Activated naive CD4-positive, alpha-beta T cell treated with anti-CD3 and anti-CD28 coated beads, Interleukin-2, amount 50 U/mL, for 16 hours (primary cell): ENCODE measurements at places on chromosomes 12 and 14.

DNA sequence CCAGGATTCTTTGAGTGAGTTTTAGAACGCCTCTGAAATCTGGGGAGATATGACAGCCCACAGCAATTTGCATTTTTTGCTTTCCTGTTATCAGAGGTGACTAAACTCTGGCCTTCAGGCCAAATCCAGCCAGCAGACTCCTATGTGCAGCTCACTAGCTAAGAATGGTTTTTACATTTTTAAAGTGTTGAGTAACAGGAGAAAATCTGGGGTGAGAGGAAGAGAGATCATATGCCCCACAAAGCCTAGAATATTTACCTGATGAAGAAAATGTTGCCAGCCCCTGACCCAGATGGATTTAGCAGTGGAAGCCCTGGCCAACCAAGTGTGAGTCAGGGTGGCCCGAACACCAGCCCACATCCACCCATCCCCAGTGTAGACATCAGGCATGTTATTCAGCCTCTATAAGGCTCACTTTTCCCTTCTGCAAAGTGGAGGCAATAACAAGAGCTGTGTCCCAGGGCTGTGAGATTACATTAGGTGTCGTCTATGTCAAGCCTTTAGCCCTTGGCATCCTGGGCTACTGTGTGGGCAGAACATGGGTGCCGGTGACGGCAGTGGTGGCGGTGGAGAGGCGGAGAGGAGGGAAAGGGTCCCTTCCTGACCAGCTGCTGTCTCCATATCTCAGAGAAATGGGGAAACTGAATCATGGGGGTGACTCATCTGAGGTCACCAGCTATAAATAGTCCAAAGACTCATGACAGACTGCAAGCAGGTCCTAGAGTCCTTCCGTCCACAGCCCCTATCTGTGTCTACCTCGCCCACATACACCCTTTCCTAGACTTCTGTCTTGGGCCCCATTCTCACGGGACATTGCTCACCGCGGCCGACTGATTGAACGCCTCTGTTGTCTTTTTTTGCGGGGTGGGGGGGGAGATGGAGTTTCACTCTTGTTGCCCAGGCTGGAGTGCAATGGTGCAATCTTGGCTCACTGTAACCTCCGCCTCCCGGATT lies 32.6 kb upstream of the CD9 start:
- DNase-seq: peak; percentile 37

- DNase-seq: no peak
These were observed 239.8 kb downstream of the KTN1 start for GRCh38 chr14:55819610-55820304.

DNA sequence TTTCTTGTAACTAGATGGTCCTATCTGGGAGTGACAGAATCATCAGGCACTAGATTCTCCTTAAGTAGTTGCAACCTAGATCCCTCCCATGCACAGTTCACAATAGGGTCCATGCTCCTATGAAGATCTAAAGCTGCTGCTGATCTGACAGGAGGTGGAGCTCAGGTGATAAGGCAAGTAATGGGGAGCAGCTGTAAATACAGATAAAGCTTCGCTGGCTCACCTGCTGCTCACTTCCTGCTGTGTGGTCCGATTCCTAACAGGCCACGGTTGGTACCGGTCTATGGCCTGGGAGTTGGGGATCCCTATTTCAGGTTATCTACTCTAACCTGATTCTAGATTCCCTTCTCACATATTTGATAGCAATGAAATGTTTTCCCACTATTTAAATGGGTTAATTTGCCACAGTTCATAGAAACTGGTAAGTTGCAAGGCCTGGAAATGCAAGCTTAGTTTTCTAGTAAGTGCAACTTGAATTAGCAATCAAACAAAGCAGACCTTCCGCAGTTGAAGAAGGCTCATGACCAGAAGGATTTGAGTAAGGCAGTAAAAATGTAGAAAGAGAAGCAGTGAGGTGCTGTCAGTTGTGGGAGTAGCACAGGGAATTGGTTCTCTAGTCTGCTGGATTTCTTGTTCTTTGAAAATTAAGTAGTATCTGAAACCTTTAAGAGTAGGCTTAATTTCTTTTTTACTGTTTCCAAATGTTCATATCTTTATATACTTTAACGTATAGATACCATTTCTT lies 332.3 kb downstream of the EGLN3 start:
- no peak for DNase-seq

DNA sequence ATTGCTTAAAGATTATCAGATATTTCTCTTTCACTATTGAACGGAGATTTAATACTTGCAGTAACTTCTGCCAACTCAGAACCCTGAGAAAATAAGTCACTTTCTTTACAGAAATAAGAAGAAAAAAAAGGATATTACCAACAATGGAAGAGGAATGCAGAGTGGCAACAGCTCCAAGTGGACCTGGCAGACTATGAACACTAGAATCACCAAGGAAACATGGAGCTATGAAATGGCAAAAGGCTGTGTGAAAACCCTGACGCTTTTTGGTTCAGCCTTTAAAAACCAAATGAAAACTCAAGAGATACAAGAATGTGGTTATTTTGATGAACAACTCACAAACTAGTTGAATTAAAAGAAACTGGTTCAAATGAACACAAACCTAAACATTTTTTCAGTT lies 17.7 kb downstream of the DTD2 start:
- no peak for DNase-seq

- no peak for DNase-seq
These were observed 221.8 kb downstream of the TMEM121 start for GRCh38 chr14:105748204-105748578.

- DNase-seq: no peak
These were observed 29.9 kb downstream of the PLEKHG7 start for GRCh38 chr12:92732716-92733115.

DNA sequence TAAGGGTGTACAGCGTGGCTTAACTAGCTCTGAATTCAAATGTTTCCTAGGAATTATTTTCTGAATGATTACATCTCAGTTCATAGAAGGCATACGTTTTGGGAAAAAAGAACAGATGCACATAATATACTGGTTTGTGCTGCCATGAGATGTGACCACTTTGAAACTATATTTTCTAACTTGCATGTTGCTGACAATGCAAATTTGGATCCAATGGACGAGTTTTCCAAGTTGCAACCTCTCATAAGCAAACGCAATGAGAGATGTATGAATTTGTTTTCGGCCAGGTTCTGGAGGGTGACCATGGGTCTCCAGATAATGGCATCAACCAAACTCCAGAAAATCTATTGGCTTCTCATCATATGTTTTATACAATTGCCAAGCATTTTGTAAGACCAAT lies 1445.4 kb downstream of the AACS start:
- DNase-seq: no peak

GRCh38 chr12:19431407-19432308 lies 7.6 kb upstream of the AEBP2 start:
- peak; percentile 17 for DNase-seq

- DNase-seq: no peak
These were observed 49.0 kb downstream of the MDGA2 start for GRCh38 chr14:47626151-47627035.

GRCh38 chr12:69671597-69671996 lies 27.5 kb downstream of the BEST3 start:
- no peak for DNase-seq
